ENCODE measurements at places on chromosomes 5 and 9.

- DNase-seq = no peak
These were observed 2.5 kb downstream of the GPSM1 start for GRCh38 chr9:136329636-136330405.

GRCh38 chr5:57298985-57299491 lies 125.2 kb downstream of the GPBP1 start:
- DNase-seq = no peak

DNA sequence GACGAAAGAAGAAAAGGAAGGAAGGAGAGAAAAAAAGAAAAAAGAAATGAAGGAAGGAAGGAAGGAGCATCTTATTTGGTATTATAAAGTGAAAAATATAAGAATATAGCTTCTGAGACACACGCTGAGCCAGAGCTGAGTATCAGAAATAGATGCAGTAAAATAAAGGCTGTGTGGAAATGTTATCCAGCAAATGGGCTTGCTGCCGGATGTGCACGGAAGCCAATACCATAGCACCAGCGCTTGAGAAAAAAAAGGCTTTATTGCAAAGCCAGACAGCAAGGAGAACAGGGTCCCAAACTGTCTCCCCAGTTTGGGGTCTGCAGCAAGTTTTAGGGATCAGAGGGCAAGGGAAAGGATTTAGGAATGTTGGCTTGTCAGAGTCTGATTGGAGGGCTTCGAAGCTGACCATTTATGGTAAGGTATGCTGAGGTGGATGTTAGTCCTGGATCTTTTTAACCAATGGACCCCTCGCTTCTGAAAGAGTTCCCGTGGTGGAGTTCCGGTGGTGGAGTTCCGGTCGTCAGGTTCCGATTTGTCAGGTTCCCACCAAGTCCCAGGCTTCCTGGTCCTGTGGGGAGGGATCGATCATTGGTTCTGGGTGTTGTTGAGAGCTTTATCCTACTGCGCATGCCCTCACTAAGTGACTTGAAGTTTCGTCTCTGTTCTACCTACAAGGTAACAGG lies 70.4 kb downstream of the SFXN1 start:
- no peak for DNase-seq

DNA sequence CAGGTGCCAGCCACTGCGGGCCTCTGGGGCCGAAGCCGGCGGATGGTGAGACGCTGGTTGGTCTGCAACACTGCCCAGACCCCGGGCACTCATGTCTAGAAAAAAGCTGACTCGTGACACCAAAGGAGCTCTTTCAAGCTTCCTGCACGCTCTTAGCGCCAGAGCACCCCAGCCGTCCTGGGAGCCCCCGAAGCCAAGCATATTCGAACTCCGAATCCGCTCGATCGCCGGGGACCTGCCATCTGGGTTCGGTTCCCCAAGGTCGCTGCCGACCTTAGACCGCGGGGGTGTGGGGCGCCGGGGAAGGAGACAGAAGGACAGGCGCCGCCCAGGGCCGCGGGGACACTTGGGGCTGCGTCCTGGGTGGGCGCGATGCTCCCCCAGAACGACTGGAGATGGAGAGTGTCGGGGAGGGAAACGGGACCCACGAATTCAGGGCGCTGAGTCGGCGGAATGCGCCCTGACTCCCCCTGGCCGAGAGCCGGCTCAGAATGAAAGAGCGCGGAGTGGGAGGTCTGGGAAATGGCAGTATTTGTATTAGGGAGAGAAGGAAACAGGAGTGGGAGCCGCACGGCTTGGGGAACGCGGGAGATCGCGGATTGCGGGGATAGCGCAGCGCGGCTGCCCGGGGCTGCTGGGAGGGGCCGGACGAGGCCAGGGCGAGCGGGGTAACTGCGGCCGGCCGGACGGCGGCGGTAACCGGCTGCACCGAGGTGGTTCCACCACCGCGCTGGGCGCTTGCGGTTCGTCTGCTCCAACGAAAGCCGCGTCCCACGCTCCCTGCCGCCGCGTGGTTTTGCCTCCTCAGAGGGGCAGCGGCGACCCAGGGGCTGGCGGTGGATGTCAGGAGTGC lies 20.1 kb upstream of the MARCHF6 start:
- no peak for DNase-seq

- DNase-seq = no peak
These were observed 15.4 kb downstream of the CDK5RAP2 start for GRCh38 chr9:120564589-120564988.

DNA sequence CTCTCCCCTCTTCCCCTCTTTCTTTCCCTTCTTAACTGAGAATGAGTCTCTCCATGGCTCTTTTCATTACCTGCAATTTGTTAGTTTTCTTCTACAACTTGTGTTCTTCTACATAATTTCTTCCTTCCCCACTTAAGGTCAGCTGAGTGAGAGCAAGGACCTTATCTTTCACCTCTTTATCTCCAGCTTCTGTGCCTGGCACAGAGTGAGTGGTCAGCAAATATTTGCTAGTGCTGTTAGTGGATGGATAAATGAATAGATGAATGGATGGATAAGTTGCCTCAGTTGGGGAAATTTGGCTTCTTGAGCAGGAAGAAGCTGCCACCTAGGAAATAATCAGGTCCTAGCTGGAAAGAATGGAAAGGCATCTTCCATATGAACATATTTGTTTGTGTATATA lies 44.6 kb upstream of the PPARGC1B start:
- DNase-seq = no peak

- DNase-seq = no peak
These were observed 62.0 kb downstream of the MACROH2A1 start for GRCh38 chr5:135337064-135337463.

- no peak for DNase-seq
These were observed 86.3 kb downstream of the NLN start for GRCh38 chr5:65808251-65808741.

DNA sequence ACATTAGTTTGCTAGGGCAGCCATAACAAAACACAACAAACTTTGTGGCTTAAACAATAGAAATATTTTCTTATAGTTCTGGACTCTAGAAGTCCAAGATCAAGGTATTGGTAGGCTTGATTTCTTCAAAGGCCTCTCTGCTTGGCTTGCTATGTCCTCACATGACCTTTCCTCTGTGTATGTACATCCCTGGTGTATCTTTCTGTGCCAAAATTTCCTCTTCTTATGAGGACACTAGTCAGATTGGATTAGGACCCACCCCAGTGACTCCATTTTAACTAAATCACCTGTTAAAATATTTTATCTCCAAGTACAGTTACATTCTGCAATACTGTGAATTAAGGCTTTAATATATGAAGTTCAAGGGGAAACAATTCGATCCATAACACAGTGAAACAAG lies 168.9 kb upstream of the CCNH start:
- DNase-seq = no peak

DNA sequence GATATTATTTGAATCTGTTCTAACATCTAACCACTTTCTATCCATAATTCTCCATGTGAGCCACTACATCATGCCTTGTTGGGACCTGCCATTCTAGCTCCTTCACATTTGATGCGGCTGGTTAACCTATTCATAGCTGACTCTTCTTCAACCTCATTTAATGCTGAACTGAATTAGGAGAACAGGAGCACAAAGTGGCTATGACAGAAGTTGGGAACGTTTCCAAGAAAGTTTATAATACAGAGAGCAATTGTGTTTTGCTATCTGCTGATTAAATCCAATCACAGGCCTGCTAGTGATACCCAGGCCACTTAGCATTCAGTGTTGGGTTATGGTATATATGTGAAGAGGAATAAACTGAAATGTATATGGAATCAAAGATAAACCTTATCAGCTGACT lies 440.3 kb downstream of the PTPRD start:
- no peak for DNase-seq

- no peak for DNase-seq
These were observed 485.2 kb downstream of the RAB3C start for GRCh38 chr5:59067956-59068656.

- no peak for DNase-seq
These were observed 155.7 kb downstream of the RMI1 start for GRCh38 chr9:84136119-84136868.

GRCh38 chr5:36452424-36453006 lies 150.8 kb upstream of the RANBP3L start:
- DNase-seq = no peak

GRCh38 chr9:128928624-128929023 lies 7.8 kb downstream of the PHYHD1 start:
- DNase-seq = no peak

Data from GF-D8 (cell line).